ENCODE measurements at places on chromosomes 2 and 18. TPM values are rescaled to one million over a fixed set of nuclear protein-coding genes. Genes with fewer than 3 reads are reported as not detected.
A peak's percentile ranks its signal among the peaks of the same experiment; 100 is the strongest.

GRCh38 chr2:181430406-181431118, 26.6 kb upstream of the ITGA4 start:
- no peak for DNase-seq

DNA sequence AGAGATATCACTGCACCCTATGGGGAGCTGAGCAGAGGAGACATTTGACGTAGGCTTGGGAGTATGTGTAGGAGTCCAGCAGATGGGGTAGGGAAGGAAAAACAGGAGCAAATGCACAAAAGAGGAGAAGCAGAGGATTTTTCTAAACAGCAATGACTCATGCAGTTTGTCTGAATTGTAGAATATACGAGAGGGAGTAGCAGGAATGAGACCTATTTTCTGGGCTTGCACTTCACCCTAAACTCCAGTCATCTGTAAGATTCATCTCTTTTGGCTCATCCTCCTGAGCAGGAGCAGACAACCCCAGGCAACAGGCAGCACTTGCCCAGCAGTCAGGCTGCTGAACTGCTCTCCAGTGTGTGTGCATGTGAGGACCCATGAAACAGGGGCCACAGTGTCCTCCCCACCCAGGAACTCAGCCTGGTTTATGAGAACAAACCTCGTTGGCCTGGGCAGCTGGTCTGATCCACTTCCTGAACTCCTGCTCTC, 100.2 kb upstream of the CDC42EP3 start:
- DNase-seq = no peak

DNA sequence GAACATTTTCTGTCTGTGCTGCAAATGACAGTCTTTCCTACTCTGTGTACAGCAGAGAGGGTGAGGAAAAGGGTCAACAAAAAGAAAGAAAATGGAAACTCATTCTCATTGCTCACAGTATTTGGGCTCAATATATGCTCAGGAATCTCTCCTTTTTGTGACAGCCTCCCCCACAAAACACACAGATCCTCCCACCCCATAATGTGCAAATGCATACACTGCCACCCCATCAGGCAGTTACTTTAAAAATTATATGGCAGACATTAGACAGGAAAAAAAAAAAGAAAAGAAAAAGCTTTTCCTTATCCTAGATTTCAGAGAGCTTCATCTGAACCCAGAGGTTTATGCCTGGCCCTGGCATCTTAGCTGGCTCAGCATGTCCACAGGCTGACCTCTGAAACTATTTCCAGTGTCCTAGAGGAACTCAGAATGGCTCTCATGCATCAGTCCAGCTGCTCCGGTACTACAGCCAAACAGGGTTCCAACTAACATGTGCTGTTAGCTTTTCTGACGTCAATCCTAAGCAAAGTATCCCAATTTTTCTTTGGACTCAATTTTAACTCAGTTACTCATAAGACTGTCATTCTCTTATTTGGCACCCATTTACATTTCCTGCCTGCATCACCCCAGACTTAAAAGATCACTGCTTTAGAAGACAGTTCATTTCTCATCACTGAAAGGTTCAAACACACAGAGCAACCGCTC, 105.9 kb downstream of the RBMS1 start:
- peak; percentile 74 for DNase-seq

DNA sequence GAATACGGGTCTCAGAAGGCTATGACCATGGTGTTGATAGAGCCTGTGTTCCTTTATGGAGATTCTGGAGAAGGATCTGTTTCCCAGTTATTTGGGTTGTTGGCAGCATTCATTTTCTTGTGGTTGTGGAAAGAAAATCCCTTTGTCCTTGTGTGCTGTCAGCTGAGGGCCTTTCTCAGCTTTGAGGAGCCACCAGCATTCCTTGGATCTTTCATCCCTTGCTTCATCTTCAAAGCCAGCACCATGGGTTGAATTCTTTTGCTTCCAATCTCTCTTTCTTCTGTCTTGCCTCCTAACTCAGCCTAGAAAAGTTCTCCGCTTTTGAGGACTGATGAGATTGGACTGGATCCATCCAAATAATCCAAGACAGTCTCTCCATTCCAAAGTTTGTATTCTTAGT, 103.2 kb upstream of the MMADHC start:
- no peak for DNase-seq

DNA sequence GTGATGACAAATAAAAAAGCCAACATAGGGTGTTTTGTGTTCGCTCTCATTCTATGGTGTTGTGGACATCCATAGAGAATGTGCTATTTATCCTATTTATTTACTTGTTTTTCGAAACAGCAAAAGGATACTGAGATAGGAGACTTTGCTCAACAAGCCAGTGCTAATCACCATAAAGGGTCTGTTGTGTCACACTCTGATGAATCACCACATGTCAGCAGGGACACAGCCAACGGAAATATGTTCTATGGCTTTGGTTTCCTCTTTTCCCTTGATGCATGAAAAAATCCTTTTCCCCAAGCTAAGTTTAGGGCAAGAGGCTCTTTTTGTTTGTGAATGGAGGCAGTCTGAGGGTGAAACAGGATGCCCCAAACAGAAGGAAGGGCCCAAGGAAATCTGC, 154.3 kb downstream of the RNF152 start:
- DNase-seq = no peak

- no peak for DNase-seq
Measured at GRCh38 chr2:55478610-55479304, 40.8 kb upstream of the CFAP36 start.

CNTNAP5 gene
- total RNA-seq = not detected

IL36RN gene
- not detected for total RNA-seq

IL37 gene
- not detected for total RNA-seq

ZNF407 gene
- 10.6 TPM for total RNA-seq
